Right atrium auricular region (tissue), 2 donors: ENCODE measurements at places on chromosomes 2 and 18. TPM values are rescaled to one million over a fixed set of nuclear protein-coding genes. Genes with fewer than 3 reads are reported as not detected.

DNA sequence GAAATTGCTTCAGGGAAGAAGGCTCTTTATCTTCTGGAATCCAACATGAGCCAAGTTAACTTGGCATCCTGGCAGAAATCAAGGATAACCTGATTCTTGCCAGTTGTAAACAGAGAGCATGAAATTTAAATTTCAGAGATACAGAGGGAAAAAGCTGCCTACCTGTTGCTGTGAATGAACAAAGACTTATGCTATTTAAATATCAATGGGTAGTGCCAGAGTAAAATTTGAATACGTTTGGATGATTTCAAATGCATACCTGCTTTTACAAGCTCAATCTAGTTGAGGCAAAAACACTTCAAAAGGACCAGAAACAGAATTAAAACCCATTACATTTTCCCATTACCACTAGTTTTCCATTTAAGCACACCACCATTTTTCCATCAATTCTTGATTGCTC is 60.9 kb downstream of the CHST9 start:
- no peaks in the 10 kb centered on the region for H3K4me1 ChIP-seq
- no peaks in the 10 kb centered on the region for H3K27me3 ChIP-seq
- DNase-seq = no peak
- no peak overlapping the region for H3K27ac ChIP-seq
- H3K4me3 ChIP-seq = no peak overlapping the region
- no peaks in the 10 kb centered on the region for H3K36me3 ChIP-seq

MYOM1 gene
- total RNA-seq = 357 TPM

DNA sequence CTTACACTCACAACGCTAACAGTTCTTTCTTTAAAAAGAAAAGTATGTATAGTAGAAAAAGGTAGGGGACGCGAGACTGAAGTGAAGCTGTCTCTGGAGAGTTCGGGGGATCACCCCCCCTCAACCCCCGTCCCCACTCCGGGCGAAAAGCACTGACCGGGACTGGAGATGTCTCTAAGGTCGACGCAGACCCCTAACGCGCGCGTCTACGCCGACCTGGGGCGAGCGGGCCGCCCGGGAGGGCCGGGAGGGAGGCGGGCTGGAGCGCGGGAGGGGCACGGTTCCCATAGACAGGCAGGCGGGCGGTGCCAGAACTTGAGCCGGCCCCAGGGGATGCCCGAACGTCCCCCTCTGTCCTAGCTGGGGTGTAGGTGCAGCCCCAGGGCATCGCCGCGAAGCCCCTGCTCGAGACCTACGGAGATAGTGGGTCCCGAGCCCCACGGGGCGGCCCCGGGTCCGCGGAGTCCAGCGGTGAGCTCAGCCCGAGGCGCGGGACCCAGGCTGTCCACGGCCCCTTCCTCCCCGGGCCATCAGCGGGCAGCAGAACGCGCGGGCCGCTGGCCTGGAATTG is 82.2 kb downstream of the CHRNA1 start:
- no peaks in the 10 kb centered on the region for H3K27me3 ChIP-seq
- no peaks in the 10 kb centered on the region for H3K4me1 ChIP-seq
- no peaks in the 10 kb centered on the region for H3K36me3 ChIP-seq
- peak overlapping the region; percentile 87 for H3K27ac ChIP-seq
- no peak for DNase-seq
- H3K4me3 ChIP-seq = peak overlapping the region; percentile 94

DNA sequence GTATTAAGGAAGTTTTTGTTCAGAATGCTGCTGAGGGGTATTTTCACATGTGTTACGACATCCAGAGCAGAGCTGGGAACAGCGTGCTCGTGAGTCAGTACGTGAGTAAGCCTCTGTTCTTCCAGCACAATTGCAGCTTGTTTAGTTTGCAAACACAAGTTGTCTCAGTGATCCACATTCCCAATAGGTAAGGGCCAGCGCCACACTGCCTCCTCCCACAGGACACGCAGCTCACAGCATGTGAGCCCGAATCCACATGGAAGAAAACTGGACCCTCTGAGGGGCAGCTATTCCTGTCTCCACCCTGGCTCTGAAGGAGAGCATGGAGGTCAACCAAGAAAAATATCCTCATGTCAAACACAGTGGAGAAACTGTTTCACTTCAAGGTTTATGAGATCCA is 173.9 kb upstream of the PID1 start:
- H3K4me1 ChIP-seq = peaks cover 30% of the 10 kb centered on the region
- H3K27ac ChIP-seq = peak overlapping the region; percentile 84
- H3K27me3 ChIP-seq = no peaks in the 10 kb centered on the region
- H3K4me3 ChIP-seq = no peak overlapping the region

DNA sequence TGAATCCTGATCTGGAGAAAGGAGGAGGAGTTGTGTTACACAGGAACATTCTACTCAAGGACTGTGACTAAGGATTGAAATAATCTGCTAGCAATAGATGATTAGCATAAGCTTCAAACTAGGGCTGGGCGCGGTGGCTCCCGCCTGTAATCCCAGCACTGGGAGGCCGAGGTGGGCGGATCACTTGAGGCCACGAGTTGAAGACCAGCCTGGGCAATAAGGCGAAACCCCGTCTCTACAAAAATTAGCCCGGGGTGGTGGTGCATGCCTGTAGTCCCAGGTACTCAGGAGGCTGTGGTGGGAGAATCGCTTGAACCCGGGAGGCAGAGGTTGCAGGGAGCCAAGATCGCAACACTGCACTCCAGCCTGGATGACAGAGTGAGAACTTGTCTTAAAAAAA is 1.5 kb downstream of the TRMT61B start:
- H3K36me3 ChIP-seq = peaks cover 6% of the 10 kb centered on the region
- peaks cover 28% of the 10 kb centered on the region for H3K4me1 ChIP-seq
- peak overlapping the region; percentile 4 for H3K4me3 ChIP-seq
- H3K27me3 ChIP-seq = no peaks in the 10 kb centered on the region

GRCh38 chr2:84965192-84965516 is 5.8 kb upstream of the KCMF1 start:
- no peaks in the 10 kb centered on the region for H3K4me1 ChIP-seq
- H3K4me3 ChIP-seq = no peak overlapping the region
- no peak overlapping the region for H3K27ac ChIP-seq
- H3K27me3 ChIP-seq = no peaks in the 10 kb centered on the region

- no peak overlapping the region for H3K4me3 ChIP-seq
- no peaks in the 10 kb centered on the region for H3K4me1 ChIP-seq
- no peak overlapping the region for H3K27ac ChIP-seq
- H3K27me3 ChIP-seq = no peaks in the 10 kb centered on the region
Observed at GRCh38 chr2:135252805-135253458, 200.8 kb downstream of the RAB3GAP1 start.

DNA sequence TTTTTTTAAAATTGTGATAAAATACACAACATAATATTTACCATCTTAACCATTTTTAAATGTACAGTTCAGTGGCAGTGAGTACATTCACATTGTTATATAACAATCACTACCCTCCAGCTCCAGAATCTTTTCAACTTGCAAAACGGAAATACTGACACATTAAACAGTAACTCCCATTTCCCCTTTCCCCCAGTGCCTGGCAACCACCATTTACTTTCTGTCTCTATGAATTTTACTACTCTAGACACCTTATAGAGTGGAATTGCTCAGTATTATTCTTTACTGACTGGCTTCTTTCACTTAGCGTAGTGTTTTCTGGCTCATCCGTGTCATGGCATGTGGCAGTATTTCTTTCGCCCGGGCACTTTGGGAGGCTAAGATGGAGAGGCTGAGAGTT is 32.6 kb downstream of the FASTKD2 start:
- DNase-seq = no peak
- H3K27ac ChIP-seq = no peak overlapping the region
- peaks cover 7% of the 10 kb centered on the region for H3K36me3 ChIP-seq
- H3K4me1 ChIP-seq = peaks cover 19% of the 10 kb centered on the region
- H3K4me3 ChIP-seq = no peak overlapping the region

ZEB2 gene
- total RNA-seq = 76.1 TPM

DNA sequence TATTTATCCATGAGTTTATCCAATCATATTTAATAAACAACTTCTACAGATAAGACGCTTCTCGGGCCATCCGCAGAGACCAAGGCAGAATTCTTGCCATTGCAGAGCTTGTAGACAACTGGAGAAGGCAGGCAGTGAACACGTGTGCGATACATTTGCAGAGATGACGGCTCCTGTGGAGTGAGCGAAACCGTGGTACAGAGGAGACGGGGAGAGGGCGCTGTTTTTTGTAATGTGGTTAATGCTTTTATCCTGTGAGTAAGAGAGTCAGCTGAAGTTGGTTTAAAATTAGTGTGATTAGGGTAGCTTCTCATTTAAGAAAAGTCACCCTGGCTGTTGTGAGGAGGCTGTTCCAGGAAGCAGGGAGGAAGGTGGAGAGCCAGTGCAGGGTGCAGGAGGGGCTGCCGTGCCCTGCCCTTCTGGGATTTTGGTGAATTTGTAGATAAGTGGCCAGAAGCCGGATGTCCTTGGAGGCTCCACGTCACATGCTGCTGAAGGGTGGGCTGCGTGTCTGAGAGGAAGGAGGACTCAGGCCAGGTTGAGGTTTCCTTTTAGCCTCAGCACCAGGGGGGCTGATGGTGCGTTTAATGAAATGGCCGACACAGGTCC is 151.4 kb downstream of the SNTG2 start:
- H3K27ac ChIP-seq = no peak overlapping the region
- H3K4me3 ChIP-seq = no peak overlapping the region
- no peak for DNase-seq
- H3K4me1 ChIP-seq = no peaks in the 10 kb centered on the region

DNA sequence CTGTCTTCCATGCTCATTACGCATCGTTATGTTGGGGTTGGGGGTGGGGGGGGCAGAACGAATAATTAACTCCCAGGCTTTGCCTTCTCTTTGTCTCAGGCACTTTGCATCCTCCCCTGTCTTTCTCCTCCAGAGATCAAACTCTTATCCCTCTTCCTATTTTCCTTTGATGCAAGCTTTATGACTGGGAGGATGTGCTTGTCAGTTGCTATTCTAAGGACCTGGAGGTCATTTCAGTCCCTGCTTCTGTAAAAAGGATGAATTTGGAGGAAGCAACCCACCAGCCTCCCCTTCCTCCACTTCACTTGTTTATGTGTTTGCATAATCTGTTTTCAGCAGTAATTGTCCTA is 87.5 kb downstream of the ZCCHC2 start:
- no peaks in the 10 kb centered on the region for H3K36me3 ChIP-seq
- no peaks in the 10 kb centered on the region for H3K27me3 ChIP-seq
- no peak for DNase-seq
- H3K4me1 ChIP-seq = no peaks in the 10 kb centered on the region
- no peak overlapping the region for H3K27ac ChIP-seq

DNA sequence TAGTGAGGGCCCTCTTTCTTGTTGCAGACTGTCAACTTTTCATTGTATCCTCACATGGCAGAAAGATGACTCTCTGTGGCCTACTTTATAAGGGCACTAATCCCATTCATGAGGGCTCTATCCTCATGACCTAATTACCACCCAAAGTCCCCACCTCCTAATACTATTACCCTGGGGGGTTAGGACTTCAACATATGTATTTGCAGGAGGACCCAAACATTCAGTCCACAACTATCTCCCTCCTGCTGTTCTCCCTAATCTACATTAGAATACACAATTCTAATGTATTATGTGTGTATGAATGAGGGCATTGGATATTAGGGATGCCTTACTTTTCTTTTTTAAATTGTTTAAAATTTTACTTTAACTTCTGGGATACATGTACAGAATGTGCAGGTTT is 246.0 kb upstream of the TANK start:
- H3K4me1 ChIP-seq = no peaks in the 10 kb centered on the region
- DNase-seq = no peak
- no peak overlapping the region for H3K4me3 ChIP-seq
- H3K27me3 ChIP-seq = no peaks in the 10 kb centered on the region

GRCh38 chr2:237403024-237403882 is 10.7 kb downstream of the COL6A3 start:
- DNase-seq = peak; percentile 80
- H3K27ac ChIP-seq = peak overlapping the region; percentile 52
- no peak overlapping the region for H3K4me3 ChIP-seq
- H3K36me3 ChIP-seq = no peaks in the 10 kb centered on the region

MBP gene
- 15.8 TPM for total RNA-seq

GRCh38 chr2:122516775-122517174 is 761.3 kb downstream of the TSN start:
- H3K27ac ChIP-seq = no peak overlapping the region
- DNase-seq = no peak
- no peaks in the 10 kb centered on the region for H3K4me1 ChIP-seq
- H3K4me3 ChIP-seq = no peak overlapping the region
- H3K36me3 ChIP-seq = no peaks in the 10 kb centered on the region

- H3K4me1 ChIP-seq = no peaks in the 10 kb centered on the region
- no peak overlapping the region for H3K27ac ChIP-seq
- H3K4me3 ChIP-seq = no peak overlapping the region
- no peak for DNase-seq
- no peaks in the 10 kb centered on the region for H3K36me3 ChIP-seq
- H3K27me3 ChIP-seq = no peaks in the 10 kb centered on the region
Observed at GRCh38 chr2:168422584-168422983, 33.5 kb upstream of the CERS6 start.

DNA sequence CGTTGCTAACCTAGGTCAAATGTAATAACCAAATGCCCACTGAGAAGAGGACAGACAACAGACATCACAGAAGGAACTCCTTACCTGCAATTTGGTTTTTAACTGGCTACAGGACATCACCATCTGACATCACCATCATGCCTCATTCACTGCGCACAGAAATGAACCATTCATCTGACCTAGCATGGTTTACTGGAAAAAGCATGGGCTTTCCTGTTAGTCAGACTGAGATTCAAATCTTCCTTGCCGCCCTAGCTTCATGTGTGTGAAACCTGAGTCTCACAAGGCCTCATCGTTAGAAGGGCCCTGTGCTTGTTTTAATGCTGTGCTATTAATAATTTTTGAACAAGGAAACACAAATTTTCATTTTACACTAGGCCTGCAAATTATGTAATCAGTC is 1.1 kb upstream of the HIBCH start:
- no peak overlapping the region for H3K4me3 ChIP-seq
- H3K36me3 ChIP-seq = no peaks in the 10 kb centered on the region
- H3K27me3 ChIP-seq = no peaks in the 10 kb centered on the region
- H3K4me1 ChIP-seq = no peaks in the 10 kb centered on the region

DNA sequence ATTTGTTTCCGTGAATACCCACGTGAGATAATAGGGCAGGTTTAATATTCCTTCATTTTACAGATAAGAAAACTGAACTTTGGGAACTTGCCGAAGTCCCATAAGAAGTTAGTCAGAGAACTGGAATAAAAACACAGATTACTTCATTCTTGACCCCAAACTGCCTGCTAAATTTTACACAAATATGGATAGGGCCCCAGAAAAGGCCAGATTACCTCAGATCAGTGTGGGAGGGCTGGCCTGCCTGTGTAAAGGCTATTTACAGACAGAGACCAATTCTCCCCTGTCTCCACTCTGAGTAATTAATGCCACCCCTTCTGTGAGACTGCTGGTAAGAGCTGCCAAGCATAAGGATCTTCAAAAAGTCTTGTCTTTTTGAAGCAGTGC is 139.2 kb downstream of the MGAT5 start:
- H3K4me3 ChIP-seq = no peak overlapping the region
- H3K4me1 ChIP-seq = peaks cover 27% of the 10 kb centered on the region
- no peaks in the 10 kb centered on the region for H3K36me3 ChIP-seq
- no peaks in the 10 kb centered on the region for H3K27me3 ChIP-seq

- DNase-seq = no peak
- H3K27me3 ChIP-seq = no peaks in the 10 kb centered on the region
- H3K27ac ChIP-seq = no peak overlapping the region
- no peaks in the 10 kb centered on the region for H3K36me3 ChIP-seq
Observed at GRCh38 chr2:207512356-207512755, 17.4 kb upstream of the CREB1 start.

TUBA3E gene
- total RNA-seq = 1.6 TPM
